ENCODE measurements at places on chromosomes 1 and 21. TPM values are rescaled to one million over a fixed set of nuclear protein-coding genes. Genes with fewer than 3 reads are reported as not detected.

Gene ANGPTL1
- 68.8 TPM for total RNA-seq

Gene ATP1A4
- total RNA-seq = 0.68 TPM

Gene NUDT17
- total RNA-seq = 4.9 TPM

Gene HMGCL
- 87.5 TPM for total RNA-seq

DNA sequence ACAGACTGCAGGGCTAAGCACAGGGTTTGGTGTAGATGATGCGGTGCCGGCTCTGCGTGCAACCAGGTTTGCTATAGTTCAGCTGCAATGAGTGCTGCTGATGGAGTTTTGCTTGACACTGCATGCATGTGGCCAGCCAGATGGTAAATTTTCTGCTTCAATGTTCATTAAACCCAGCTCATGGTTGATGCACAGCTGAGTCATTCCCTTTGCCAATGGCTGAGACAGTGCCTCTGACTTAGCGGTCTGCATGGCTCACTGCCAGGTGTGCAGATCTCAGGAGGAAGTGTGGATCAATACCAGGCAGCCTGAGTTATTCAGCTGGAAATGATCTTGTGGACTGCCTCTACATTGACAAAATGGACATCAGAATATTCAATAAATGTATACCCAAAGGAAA lies 172.7 kb upstream of the ZP4 start:
- H3K4me3 ChIP-seq = no peak overlapping the region
- DNase-seq = no peak
- H3K4me1 ChIP-seq = no peaks in the 10 kb centered on the region
- H3K36me3 ChIP-seq = no peaks in the 10 kb centered on the region

DNA sequence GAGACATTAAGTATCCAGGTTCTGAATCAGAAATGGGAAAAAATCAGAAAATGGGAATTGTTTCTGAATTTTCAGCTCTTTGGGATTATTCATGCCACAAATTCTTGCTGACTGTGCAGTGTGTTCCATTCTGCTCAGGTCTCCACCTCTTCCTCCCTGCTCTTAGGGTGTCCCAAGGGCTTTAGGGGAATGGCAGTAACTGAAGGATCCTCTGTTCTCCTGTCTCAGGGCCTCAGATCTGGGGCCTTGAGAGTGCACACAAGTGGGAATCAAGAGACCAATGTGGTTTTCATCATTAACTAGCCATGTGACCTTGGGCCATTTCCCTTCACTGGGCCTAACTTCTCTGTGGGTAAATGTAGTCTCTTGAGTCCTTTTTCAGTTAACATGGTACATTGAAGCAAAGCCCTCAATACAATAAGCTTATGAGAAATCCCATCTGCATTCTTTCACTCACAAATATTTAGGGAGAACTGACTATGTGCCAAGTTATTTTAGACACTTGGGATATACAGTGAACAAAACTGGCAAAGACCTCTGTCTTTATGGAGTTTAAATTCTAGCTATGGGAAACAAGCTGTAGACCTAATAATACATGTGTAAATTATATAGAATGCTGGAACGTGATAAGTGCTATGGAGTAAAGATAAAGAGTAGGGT lies 75.7 kb upstream of the SPATA6 start:
- no peaks in the 10 kb centered on the region for H3K4me1 ChIP-seq
- no peaks in the 10 kb centered on the region for H3K36me3 ChIP-seq

DNA sequence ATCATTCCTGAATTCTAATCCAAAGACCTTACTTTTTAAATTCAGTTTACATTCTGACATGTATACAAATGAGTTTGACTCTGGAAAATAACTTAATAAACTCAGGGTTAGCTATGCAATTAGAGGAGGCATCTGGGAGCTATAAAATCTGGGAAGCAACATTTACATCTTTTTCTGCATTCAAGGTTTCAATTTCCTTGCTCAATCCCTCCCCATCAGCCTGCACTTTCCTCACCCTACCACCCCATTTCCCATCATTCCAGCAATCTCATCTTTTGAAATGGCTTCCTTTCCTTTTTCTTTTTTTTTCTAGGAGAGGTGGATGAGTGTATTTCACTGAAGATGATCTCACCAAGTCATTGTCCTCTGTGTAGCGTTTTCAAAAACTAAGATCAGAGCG lies 65.3 kb upstream of the BEND5 start:
- DNase-seq = no peak
- H3K27ac ChIP-seq = no peak overlapping the region
- H3K4me3 ChIP-seq = no peak overlapping the region
- peaks cover 11% of the 10 kb centered on the region for H3K4me1 ChIP-seq
- peaks cover 4% of the 10 kb centered on the region for H3K27me3 ChIP-seq

GRCh38 chr1:56033321-56034037 lies 545.9 kb downstream of the PLPP3 start:
- no peaks in the 10 kb centered on the region for H3K36me3 ChIP-seq
- no peaks in the 10 kb centered on the region for H3K4me1 ChIP-seq
- no peak for DNase-seq
- H3K27ac ChIP-seq = no peak overlapping the region
- no peaks in the 10 kb centered on the region for H3K27me3 ChIP-seq

DNA sequence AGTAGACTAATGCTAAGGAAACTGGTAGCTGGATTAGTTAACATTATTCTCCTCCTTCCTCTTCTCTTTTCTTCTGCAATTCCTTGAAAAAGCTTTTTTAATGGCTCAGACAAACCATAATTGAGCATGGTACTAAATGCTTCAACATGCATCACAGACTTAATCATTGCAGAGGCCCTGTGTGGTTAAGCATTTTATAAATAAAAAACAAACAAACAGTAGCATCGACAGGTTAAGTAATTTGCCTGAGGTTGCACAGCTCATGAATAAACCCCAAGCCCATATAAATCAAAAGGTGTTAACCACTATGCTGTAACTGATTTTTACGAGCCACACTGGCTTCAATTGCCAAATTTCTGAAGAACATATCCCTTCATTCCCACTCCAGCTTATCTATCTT lies 462.1 kb downstream of the LMO4 start:
- no peak overlapping the region for H3K27ac ChIP-seq
- H3K27me3 ChIP-seq = no peaks in the 10 kb centered on the region
- no peaks in the 10 kb centered on the region for H3K36me3 ChIP-seq
- no peak for DNase-seq
- H3K4me1 ChIP-seq = peaks cover 45% of the 10 kb centered on the region
- H3K4me3 ChIP-seq = no peak overlapping the region

DNA sequence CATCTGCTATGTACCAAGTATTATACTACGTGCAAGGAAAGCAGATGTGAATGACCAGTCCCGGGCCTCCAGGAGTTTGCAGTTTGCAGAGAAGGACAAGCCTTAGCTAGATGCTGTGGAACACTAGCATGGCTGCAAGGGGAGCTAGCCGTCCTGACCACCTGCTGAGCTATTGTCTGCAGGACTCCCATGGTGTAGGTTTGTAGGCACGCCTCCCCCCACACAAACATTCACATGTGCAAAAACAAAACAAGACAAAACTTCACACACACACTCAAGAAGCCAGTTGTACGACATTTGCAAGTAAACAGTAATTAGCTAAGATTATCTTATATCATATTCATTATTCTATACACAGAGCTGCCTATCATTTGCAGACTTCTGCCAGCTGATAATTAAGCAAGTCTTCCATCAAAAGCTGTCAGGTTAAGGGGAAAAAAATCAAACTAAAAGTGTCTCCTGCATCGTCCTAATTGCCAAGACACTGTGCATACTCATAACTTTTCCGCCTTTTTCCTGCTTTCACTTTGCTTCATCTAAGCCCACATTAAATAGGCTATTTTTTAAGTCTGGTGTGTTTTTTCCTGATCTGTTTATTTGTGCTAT lies 10.7 kb upstream of the HNRNPU start:
- no peaks in the 10 kb centered on the region for H3K36me3 ChIP-seq
- H3K27me3 ChIP-seq = no peaks in the 10 kb centered on the region
- no peak overlapping the region for H3K4me3 ChIP-seq
- no peaks in the 10 kb centered on the region for H3K4me1 ChIP-seq

- no peak overlapping the region for H3K4me3 ChIP-seq
- H3K27me3 ChIP-seq = no peaks in the 10 kb centered on the region
- H3K36me3 ChIP-seq = no peaks in the 10 kb centered on the region
Measured at GRCh38 chr1:9764550-9764949, 59.2 kb downstream of the CLSTN1 start.

DNA sequence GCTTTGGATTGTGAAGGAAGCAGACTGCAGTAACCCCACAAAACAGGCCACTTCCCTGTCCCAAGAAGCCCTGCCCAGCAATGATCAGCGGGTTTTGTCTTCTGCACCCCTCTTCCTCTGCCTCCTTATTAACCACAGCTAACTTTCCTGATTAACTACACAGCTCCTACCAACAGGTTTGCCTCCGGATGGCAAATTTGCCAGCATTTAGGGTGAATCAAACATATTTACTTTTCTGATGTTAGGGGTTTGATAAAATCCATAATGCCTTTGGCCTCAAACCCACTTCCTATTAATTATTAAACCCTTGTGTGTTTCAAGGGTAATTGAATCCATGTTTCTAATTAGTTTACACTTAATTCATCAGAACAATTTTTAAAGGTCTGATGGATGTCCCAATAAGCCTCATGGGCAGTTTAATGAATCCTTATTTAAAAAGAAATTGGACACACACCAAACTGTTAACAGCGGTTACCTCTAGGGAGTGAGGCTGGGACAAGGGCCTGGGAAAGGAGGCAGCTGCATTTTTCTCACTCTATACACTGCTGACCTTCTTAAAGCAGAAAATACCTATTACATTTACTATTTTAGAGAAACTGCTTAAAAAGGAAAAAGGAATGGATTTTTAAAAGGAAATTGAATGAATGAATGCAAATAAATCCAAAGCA lies 91.9 kb downstream of the CSMD2 start:
- H3K4me1 ChIP-seq = no peaks in the 10 kb centered on the region
- no peak for DNase-seq
- no peak overlapping the region for H3K4me3 ChIP-seq
- H3K27ac ChIP-seq = no peak overlapping the region
- no peaks in the 10 kb centered on the region for H3K27me3 ChIP-seq
- no peaks in the 10 kb centered on the region for H3K36me3 ChIP-seq

GRCh38 chr1:7224644-7225043 lies 439.4 kb downstream of the CAMTA1 start:
- H3K27ac ChIP-seq = no peak overlapping the region
- no peak overlapping the region for H3K4me3 ChIP-seq
- H3K36me3 ChIP-seq = no peaks in the 10 kb centered on the region
- no peaks in the 10 kb centered on the region for H3K27me3 ChIP-seq
- H3K4me1 ChIP-seq = no peaks in the 10 kb centered on the region
- no peak for DNase-seq

DNA sequence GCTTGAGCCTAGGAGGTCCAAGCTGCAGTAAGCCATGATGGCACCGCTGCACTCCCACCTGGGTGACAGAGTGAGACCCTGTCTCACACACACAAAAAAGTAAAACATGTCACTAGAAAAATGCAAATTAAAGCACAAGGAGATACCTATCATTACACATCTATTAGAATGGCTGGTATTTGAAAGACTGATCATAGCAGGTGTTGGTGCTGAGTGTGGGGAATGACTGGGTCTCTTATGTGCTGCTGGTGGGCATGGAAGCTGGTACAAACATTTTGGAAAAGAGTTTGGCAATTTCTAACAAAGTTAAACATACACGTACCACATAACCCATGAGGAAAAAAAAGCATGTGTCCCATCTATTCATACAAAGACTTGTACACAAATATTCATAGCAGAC lies 142.1 kb upstream of the ZBTB40 start:
- H3K4me3 ChIP-seq = no peak overlapping the region
- no peak for DNase-seq
- no peak overlapping the region for H3K27ac ChIP-seq
- H3K27me3 ChIP-seq = peaks cover 27% of the 10 kb centered on the region
- no peaks in the 10 kb centered on the region for H3K4me1 ChIP-seq

DNA sequence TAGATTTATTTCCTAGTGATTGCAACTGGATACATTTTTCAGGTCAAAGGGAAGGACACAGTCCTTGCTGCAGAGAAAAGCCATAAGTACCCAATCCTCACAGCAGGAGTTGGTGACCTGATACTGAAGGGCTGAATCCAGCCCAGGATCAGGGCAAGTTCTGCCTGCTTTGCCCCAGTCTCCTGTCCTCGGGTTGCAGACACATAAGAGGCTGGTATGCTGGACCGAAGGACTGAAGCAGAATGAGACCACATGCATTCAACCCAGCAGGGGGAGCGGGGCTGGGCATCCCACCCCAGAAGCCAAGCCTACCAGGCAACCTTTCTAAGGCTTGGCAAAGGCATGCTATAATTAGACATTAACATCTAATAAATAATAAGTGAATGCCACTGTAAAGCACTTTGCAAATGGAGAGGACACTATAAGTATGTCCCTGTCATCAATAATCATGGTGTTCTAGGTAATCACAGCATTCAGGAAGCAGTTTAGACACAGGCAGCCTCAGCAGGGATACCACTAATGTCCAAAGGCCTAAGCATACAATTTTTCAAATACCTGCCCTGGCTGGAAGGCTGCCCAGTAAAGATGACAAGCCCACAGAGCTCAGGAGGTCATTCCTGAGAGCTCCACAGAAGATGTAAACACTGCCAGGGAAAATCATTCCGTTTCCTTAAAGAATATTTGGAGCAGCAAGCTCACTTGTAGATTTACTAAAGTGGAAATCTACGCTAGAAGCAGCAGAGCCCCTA lies 47.6 kb downstream of the KRTAP19-8 start:
- no peak for DNase-seq
- no peak overlapping the region for H3K4me3 ChIP-seq
- H3K27ac ChIP-seq = no peak overlapping the region
- no peaks in the 10 kb centered on the region for H3K4me1 ChIP-seq

GRCh38 chr1:200179126-200179780 lies 151.7 kb downstream of the NR5A2 start:
- DNase-seq = no peak
- H3K27ac ChIP-seq = no peak overlapping the region
- H3K36me3 ChIP-seq = no peaks in the 10 kb centered on the region
- H3K4me3 ChIP-seq = no peak overlapping the region
- no peaks in the 10 kb centered on the region for H3K4me1 ChIP-seq

DNA sequence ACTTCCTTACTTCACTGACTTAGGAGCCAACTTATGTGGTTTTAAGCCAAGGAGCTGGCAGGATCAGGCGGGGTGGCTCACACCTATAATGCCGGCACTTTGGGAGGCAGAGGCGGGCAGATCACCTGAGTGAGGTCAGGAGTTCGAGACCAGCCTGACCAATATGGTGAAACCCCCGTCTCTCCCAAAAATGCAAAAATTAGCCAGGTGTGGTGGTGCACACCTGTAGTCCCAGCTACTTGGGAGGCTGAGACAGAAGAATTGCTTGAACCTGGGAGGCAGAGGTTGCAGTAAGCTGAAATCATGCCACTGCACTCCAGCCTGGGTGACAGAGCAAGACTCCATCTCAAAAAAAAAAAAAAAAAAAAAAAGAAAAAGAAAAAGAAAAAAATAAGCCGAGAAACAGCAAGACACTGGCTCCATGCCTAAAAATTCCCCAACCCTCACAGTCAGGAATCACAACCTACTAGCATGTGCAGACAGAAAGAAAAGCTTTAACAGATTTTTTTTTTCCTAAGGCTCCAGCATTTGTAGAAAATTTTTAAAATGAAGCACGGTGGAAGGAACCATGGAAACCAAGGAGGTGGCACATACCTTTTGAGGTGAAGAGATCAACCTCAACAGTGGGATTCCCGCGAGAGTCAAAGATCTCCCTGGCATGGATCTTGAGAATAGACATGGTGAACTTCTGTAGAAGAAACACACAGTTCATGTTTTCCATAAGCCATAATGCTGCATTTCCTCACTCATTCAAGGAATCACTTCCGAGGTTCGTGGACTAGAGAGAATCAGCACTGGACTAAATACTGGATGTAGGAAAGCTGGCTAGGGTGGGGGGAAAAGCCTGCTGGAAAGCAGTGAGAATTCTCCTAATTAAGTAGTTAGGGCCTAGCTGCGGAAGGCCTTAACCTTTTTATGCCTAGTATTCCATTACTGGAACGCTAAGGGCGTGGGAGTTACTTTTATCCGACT lies 4.0 kb downstream of the ENO1 start:
- H3K27me3 ChIP-seq = no peaks in the 10 kb centered on the region
- H3K27ac ChIP-seq = peak overlapping the region; percentile 98
- DNase-seq = no peak
- peaks cover 61% of the 10 kb centered on the region for H3K4me1 ChIP-seq

Data from hepatocyte (in vitro differentiated cells).